ENCODE measurements at places on chromosomes 12 and 14.

DNA sequence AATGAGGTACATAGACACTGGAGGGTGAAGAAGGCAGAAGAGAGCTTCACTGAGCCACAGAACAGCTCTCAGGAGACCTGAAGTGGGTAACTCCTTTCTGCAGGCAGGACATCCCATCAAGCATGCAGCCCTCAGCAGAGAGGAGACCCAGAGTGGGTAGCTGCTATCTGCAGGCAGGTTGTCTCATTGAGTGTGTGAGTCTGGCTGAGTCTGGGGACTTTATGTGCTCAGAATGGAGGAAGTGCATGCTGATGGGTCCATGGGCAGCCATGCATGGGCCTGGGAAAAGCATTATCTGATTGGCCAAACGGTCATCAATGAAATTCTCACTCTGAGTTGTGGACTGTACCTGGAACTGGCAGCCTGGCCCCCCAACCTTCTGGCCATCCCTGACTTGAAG lies 14.7 kb upstream of the HIGD1C start:
- no peak for DNase-seq

- DNase-seq, result no peak
Observed at GRCh38 chr12:28800129-28800528, 348.9 kb upstream of the FAR2 start.

- DNase-seq, result no peak
Observed at GRCh38 chr14:88798156-88798555, 5.4 kb upstream of the EML5 start.

DNA sequence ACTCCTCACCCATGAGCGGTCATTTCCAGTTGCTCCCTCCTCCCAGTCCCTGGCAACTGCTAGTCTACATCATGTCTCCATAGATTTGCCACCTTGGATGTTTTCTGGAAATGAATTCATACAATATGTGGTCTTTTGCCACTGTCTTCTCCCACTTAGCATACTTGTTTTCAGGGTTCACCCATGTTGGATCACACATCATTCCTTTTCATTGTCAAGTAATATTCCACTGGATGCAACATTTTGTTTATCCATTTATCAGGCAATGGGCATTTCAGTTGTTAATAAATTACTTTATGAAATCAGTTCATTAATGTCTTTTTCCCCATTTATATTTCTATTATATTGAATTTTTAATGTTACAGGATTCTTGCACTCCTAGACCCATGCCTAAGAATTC lies 64.3 kb downstream of the EML1 start:
- DNase-seq, result no peak

- DNase-seq, result peak; percentile 29
Observed at GRCh38 chr12:121038861-121039668, at the start of gene OASL. Gene OASL (minus strand): TSS chr12:121039246. CDS start chr12:121038971, 275 bp downstream.

- DNase-seq, result no peak
Observed at GRCh38 chr14:20522332-20522731, 17.0 kb downstream of the RNASE10 start.

GRCh38 chr14:30656190-30656632 lies 34.1 kb downstream of the SCFD1 start:
- DNase-seq, result peak; percentile 16

GRCh38 chr14:99387880-99388279 lies 92.8 kb downstream of the SETD3 start:
- DNase-seq, result no peak

GRCh38 chr14:76950055-76951020 lies 78.2 kb downstream of the IRF2BPL start:
- no peak for DNase-seq

DNA sequence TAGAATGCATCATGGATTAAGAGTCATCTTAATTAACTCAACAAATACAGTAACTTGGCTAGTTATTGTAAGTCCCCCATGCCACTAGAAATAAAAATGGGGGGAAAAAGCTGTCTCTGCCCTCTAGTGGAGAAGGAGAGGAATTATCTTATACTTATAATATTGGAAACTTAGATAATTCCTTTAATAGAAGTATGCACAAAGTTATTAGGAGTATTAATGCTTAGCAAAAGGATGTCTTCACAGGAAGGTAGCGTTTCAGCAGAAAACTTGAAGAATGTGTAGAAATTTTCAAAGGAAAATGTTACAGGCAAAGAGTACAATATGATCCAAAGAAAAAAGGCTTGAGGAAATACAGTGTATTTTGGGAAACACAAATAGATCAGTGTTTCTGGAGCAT lies 19.8 kb downstream of the OR5AU1 start:
- no peak for DNase-seq

DNA sequence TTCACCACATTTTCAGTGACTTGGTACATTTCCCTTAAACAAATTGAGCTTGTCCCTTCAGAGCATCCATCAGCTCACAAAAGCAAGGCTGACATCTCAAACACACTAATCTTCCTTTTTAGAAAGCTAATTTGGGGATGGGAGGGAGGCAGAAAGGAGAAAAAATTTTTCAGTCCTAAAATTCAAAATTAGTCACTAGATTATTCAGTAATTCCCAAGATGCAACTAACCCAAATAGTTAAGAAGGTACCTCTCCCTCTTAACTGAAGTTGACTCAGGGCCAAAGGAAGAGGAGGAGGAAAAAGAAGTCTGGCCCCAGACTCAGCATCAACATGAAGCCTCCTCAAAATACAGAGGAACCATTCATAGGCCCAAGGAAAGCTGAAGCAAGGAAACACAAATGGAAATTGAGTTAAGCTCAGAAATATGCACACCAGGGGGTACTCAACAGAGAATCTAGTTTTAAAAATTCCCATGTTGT lies 21.7 kb downstream of the CBX5 start:
- no peak for DNase-seq

- no peak for DNase-seq
Observed at GRCh38 chr12:92462049-92462448, 240.7 kb upstream of the PLEKHG7 start.

DNA sequence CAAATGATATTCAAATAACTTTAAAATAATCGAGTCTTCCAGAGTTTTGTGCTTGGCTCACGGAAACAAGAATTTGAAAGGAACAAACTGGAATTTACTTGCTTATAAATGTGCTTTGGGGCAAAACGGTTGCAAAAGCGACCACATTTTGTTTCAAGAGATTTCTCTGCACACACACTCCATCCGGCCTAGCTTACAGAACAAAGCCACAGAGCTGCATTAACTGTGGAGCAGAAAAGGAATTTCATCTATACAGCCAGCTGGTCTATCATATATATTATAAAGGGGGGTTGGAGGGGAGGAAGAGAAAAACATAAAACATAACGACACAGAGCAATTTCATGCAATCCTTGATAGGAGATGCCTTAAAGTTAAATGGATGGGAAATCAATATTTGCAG lies 153.0 kb downstream of the MYRFL start:
- no peak for DNase-seq

DNA sequence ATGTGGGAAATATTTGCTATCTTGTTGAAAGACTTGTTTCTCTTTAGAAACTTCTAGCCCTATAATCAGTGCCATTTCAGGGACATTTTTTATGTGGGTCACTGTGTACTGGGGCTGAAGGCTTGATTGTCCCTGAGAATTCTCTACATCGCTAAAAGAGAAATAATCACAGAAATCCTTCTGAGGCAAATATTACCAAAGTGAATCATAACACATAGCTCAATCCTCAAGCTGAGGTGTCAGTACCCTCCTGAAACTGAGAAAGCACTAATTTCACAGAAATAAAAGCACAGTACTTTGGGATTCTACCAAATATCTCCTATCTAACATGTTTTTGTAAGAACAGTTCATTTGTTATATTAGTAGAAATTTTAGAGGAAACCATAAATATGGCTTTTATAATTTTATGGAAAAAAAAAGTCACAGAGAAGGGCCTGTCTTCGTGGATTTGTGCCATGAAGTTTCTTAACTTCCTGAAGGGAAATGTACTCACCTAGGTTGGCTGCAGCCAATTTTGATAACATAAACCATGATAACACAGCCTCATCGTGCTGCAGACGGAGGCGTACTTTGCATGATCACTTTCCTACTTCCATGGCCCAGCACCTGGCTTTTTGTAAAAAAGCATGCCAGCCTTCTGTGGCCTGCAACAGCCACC lies 163.7 kb upstream of the HIF1A start:
- no peak for DNase-seq

GRCh38 chr12:116651089-116651488 lies 86.8 kb downstream of the SPRING1 start:
- DNase-seq, result no peak

DNA sequence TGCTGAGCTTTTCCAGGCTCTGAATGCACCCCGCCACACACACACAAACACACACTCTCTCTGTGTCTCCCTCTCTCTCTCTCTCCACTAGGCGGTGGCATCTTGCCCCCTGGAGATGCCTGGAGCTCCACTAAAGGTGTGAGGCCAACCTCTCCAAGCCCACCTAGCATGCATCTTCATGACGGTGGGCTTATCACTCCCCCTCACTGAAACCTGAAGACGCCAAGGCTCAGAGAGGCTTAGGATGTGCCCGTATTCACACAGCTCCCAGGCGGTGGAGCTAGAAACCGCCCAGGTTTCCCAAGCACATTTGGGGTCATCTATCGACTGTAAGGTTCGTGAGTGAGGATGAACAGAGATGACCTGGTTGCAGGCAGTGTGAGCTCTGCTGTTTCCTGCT lies 42.6 kb upstream of the BCL11B start:
- DNase-seq, result no peak

- DNase-seq, result no peak
Observed at GRCh38 chr14:76498463-76498935, 122.6 kb downstream of the ESRRB start.

Data from activated T-cell treated with anti-CD3 and anti-CD28 coated beads for 4 hours (primary cell).